Tongue (tissue), 3 donors: ENCODE measurements at places on chromosomes 5 and 9.

- DNase-seq, result no peak
Measured at GRCh38 chr5:141857226-141857625, 21.0 kb downstream of the PCDH1 start.

DNA sequence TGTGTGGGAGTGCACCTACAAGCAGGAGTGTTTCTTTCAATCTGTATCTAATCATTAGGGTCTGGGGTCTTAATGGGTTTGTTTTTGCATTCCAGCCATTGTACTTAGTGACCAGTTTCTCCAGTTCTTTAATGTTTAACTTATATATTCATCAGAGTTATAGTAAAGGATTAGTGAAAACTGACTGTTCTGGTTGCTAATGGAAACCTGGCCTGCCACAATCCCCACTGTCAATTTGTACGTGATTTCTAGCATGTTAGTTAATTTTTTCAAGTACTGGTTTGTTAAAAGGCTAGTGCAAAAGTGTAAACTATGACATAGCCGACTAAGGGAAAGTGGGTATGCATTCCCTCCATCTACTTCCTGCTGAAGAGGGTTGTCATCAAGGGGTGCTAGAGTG lies 276.1 kb downstream of the HTR1A start:
- peak; percentile 2 for DNase-seq

DNA sequence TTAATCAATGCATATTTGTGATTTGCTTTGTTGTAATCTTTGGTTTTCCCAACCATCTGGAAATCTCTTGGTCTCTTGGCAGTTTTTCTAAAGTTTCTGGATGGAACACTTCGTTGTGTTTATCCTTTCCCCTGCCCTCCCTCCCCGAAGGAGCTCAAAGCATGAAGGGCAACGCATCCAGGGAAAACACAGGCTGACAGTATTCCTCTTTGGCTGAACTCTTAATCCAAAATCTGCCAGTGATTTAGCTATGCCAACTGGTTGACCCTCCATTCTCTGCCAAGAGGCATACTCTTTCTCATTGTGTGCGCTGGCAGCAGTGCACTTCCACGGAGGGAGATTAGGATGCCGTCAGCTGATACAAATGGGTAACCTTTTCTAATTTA lies 20.5 kb downstream of the ZBTB34 start:
- peak; percentile 59 for DNase-seq

DNA sequence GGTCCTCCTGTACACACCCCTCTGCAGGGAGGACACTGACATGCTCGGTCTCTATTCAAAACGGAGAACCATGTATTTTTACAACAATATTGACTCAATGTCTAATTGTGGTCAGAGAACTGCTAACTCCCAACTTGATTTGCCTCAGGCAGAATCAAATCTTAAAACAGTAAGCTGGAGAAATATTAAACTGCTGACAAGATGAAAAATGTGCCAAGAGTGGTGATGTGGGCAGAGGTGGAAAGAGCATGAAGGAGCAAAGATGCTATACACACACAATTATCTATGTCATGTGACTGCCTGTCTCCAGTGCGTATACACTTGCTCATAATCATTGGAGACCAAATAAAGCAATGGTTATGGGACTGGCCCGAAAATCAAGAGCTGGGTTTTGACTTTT lies 556.1 kb upstream of the ZNF608 start:
- no peak for DNase-seq
